ENCODE measurements at places on chromosomes 11 and 22.

GRCh38 chr11:107708792-107709191 lies 3.1 kb downstream of the SLN start:
- no peak for DNase-seq

DNA sequence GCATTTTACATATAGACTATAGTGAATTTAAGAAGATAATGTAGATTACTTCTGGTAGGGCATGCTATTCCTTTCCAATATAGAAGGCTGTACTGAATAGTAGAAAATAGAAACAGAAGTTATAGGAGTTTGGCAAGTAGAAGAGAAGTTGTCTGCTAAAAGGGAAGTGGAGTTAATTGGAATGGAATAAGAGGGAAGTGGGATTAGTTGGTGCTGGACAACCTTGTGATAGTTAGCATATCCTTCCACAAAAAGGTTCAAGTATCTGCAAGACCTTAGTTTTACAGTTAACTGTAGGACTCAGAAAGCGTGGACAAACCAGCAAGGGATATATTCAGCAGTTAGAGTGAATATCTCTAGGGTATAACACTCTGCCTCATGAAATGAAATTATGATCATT lies 185.5 kb downstream of the SWAP70 start:
- DNase-seq, result peak; percentile 51

DNA sequence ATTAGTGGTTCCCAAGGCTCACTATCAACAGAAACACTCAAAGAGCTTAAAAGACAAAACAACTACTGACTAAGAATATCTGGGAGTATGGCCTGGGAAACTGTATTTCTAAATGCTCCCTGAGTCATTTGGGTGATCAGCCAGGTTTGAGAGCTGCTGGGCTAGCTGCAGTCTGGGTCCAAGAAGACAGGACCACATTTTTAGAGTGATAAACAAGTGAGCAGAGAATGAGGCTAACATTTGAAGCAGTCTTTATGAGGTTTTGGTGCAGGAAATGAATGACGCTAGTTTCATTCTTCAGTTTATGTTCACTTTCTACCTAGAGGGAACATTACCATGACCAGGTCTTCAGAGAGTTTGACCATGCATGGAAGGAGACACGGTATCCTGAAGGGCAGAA lies 97.7 kb downstream of the TEAD1 start:
- no peak for DNase-seq

DNA sequence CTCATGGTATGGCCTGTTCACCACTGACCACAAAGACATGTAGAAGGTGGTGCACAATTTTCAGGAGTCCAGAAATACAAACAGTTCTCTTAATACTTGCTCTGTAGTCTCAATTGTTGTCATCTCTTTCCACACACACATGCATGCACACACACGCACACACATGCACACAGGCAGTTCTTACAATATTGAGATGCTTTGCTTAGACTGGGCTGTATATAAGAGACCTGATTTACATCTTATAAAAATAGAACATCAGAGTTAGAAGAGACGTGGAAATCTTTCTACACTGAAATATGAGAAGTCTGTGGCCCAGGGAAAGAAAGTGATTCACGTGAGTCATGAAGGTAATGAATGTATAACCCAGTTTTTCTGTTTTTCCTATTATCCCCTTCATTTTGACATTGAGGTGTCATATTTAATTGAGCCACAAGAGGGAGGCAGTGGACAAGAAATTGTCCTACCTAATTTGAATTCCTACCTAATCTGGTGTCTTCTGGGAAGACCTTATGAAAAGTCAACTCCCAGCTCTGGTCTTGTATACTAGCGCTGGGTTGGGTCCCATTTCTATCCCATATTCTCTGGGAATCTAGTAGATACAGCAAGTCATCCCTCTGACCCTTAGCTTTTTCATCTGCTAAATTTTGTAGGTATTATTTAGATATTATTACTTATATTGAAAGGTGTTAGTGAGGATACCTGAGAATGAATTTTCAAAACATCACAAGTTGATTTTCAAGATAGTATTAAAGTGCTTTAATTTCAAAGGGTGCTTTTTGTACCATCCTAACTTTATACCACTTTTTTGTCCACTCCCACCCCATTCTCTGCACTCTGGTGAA lies 14.9 kb upstream of the MS4A4A start:
- DNase-seq, result peak; percentile 62

DNA sequence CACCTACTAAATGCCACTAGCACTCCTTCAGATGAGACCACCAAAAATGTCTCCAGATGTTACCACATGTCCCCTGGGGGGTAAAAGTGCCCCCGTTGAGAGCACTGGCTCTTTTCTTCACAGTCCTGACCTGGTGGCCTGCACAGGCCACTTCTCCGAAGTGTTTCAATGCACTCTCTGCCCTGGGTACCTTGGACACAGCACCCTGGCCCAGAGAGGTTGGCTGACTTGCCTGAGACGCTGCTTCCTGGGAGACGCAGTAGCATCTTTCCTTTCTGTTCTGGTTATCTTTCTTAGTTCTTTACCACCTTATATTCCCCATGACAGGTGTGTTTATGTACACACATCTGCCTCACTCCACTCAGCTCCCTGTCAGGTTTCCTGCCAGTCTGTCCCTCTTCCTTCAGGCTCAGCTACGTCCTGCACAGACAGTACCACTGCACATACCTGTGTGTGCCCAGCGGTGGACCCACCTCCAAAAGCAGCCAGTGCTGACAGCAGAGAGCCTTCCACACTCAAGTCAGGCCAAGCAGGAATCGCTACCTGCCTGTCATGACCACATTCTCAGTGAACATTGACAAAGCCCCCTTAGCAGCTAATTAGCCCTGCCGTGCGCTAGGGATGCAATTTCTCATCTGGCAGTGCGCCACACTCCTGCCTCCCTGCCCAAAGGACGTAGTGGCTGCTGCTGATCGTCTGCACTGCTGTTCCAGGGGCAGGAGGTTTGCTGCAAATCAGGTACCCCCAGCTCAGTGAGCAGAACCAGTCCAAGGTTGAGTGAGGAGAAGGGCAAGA lies 39.0 kb downstream of the FAM83F start:
- DNase-seq, result no peak

DNA sequence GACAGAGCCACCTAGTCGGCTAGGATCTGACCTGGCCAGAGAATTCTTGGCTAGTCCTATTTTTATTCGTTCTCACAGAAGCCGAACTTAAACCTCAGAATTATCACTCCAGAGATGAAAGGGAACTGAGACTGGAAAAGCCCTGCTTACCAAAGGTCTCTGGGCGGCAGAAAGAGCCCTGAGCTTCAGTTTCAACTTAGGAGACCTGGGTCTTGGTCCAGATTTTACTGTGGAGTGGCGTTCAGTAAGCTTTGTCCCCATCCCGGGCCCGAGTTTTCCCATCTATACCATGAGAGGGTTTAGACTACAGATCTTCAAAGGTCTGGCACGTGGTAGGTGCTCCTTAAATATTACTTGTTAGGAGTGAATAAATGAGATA lies 516 bp downstream of the NEU3 start:
- peak; percentile 29 for DNase-seq

DNA sequence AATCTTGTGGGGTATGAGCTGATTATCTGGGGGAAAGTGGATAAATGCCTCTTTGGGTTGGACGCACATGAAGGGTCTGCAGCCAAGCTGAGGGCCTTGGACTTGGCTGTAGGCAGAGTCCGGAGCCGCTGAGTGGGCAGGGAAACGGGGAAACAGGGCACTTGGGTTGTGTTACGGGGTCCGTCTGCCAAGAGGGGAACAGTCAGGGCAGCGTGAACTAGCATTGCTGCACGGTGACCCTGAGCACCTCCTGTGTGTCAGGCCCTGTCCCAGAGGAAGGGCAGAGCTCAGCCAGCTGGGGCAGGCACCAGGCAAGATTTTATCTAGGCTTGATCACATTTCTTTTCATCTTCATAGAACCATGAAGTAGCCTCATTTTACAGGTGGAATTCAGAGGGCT lies 11.9 kb downstream of the FAM83F start:
- no peak for DNase-seq

DNA sequence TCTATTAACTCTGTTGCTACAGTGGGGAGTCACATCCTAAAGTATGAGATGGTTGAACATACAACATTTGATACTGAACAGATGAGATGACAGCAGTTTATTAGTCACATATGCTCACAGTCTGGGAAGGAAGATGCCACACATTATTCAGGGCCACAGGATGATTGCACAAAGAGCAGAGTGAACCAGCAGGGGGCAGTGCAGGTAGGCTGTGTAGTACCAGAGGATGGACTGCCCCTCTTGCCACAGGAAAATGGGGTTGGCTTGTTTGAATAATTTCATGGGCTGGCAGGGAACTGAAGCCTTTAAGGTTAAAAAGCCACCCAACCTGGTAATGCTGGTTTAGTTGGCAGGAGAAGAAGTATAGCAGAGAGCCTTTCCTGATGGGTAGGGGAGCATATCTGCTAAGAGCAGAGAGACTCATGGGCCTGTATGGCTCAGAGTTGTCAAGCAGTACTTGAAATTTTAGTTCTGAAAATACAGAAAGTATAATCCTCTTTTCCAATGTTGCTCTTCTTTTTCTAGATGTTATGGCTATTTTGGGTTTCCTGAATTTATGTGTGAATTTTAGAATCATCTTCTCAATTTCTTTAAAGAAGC lies 180.4 kb upstream of the B3GAT1 start:
- no peak for DNase-seq

- no peak for DNase-seq
These were observed 363.0 kb downstream of the DDX10 start for GRCh38 chr11:109027851-109028250.

DNA sequence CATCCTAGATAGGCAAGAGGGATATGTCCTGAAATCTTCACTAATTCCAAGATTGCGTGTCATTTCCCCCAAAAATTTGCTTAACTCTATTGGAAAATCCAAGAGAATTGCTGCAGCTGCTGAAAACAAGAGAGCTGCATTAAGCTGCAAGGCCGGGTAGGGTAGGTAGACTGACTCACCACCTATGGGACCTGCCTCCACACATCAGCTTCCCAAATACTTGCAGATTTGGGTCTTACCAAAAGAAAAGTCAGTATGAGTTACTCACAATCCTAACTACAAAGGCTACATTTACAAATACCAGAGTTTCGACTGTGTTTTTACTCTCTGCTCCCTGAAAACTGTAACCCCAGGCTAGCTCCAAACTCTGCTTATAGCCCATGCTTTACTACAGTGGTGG lies 142.5 kb upstream of the TEAD1 start:
- DNase-seq, result no peak

DNA sequence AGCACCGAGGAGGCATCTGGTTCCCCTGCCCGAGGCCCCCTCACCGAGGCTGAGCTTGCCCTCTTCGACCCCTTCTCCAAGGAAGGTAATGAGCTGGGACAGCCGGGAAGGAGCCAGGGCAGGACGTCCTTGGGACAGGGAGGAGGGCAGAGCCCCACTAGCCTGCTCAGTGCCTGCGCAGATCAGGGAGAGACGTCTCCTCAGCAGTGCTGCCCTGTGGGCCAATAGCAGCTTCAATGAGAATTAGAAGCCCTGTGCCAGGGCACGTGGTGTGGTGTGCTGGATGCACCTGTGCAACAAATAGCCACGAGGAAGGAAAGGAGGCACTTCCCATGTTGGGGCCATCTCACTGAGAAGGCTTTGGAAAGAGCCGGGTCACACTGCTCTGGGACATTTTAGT lies 5.4 kb upstream of the SAC3D1 start:
- DNase-seq, result no peak

- no peak for DNase-seq
These were observed 1.1 kb downstream of the PVALB start for GRCh38 chr22:36815558-36816338.

DNA sequence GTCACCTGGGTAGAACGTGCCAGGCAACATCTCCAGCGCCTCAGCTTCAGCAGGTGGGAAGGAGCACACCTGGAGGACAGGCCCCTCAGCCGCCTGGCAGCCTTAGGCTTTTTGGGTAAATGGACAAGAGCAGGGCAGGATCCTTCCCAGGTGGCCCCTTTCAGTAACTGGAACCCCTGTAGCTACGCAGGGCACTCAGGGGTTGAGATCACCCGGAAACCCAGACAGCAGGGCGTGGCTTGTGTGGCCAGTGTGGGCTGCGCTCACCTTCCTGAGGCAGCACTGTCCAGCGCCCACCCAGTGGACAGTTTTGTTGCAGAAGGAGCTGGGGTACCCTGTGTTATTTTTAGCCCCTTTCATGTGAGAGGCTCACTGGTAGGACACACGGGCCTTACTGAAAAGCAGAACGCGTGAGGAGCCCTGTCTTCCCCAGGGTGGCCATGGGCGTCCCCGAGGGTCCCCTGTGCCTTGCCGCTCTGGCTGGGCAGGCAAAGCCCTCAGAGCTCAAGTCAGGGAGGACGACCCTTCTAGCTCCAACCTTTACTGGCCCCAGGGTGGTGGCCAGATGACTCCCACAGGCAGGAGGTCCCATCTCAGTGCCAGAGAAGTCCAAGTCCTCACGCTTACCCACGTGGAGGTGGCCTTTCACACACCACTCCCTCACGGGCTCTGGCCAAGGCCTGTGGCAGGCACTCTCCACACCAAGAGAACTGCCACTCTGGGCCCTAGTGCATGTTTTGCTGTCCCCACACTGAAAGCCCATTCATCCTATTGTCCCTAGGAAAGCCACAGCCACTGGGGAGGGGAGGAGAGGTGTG lies 75.8 kb downstream of the CTTN start:
- no peak for DNase-seq

GRCh38 chr11:12678092-12678491 lies 3.9 kb downstream of the TEAD1 start:
- DNase-seq, result no peak

- no peak for DNase-seq
These were observed at the start of gene CLMP for GRCh38 chr11:123195188-123196059. TSS of gene CLMP (minus strand) at chr11:123195248. CDS start at chr11:123194940, 308 bp downstream.

- DNase-seq, result peak; percentile 34
These were observed 6.7 kb downstream of the SCARF2 start for GRCh38 chr22:20430720-20431510.

- no peak for DNase-seq
These were observed 1180.0 kb upstream of the TENM4 start for GRCh38 chr11:80620867-80621266.

GRCh38 chr22:50630376-50630775 lies 2.4 kb upstream of the ARSA start:
- no peak for DNase-seq

GRCh38 chr22:29456211-29456671 lies 17.9 kb downstream of the RFPL1 start:
- DNase-seq, result no peak

DNA sequence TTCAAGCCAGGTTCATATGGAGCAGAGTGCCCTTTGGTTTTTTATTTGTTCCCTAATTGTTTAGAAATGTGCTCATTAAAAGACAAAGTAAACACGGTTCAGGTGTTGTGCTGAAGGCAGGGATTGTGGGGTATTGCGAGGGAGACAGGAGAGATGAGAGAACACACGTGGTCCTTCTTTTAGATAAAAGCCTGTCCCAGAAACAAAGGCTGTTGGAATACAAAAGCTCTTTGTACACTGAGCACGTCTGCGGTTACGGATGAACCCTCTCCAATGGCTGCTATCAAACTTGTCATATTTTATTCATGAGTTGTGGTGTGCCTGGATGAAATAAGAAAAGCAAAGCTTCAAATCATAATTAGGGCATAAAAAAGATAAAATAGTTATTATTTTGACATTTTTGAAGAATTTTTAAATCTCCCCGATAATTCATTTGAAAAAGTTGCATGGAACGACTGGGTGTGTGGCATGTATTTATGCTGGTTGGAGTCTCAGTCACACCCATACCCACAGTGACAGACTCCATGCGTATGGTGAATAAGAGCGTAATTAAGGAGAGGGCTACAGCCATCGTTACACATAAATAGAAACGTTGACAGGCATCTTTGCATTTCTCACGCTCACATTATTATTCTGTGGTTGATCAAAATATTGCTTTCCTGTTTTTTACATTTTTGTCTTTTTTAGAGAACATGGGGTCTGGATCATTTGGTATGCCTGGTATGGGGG lies 92.9 kb downstream of the NELL1 start:
- no peak for DNase-seq

All from Kasumi-1 (cell line).